Activated T-cell treated with anti-CD3 and anti-CD28 coated beads, Interleukin-2, amount 50 U/mL, for 72 hours (primary cell): ENCODE measurements at places on chromosomes 7 and 10. TPM values are rescaled to one million over a fixed set of nuclear protein-coding genes. Genes with fewer than 3 reads are reported as not detected.

DNA sequence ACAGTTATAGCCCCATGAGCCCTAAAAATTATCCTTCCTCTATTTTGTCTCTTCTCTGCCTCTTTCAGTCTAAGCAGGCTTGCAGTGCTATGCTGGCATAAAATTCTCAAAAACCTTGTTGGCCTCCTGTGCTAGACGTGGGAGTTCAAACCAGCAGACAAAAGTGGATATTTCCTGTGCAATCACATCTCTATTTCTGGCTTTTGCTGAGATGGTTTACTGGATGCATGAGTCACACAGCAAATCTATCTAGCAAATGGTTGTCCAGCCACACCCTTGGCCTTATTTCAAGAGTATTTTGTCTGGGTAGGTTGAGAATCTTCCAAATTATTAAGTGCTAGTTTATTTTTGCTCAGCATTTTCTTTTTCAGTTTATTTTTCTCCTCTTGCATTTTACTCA lies 370.8 kb downstream of the CDC14C start:
- no peak overlapping the region for H3K4me3 ChIP-seq
- no peaks in the 10 kb centered on the region for H3K36me3 ChIP-seq
- H3K4me1 ChIP-seq = no peaks in the 10 kb centered on the region
- no peak for DNase-seq

Gene PAPOLB
- total RNA-seq = not detected

GRCh38 chr7:40965774-40966173 lies 737.1 kb downstream of the INHBA start:
- no peak for DNase-seq
- H3K4me1 ChIP-seq = no peaks in the 10 kb centered on the region
- H3K27ac ChIP-seq = no peak overlapping the region
- no peak overlapping the region for H3K4me3 ChIP-seq

- H3K27me3 ChIP-seq = no peaks in the 10 kb centered on the region
- H3K27ac ChIP-seq = no peak overlapping the region
- H3K4me1 ChIP-seq = peaks cover 13% of the 10 kb centered on the region
- H3K36me3 ChIP-seq = no peaks in the 10 kb centered on the region
- no peak overlapping the region for H3K4me3 ChIP-seq
Observed at GRCh38 chr7:151674161-151674920, 154.6 kb upstream of the RHEB start.

Gene KCNH2
- 0.77 TPM for total RNA-seq

GRCh38 chr7:154304231-154304630 lies 252.0 kb downstream of the DPP6 start:
- H3K4me1 ChIP-seq = no peaks in the 10 kb centered on the region
- H3K36me3 ChIP-seq = no peaks in the 10 kb centered on the region
- no peak overlapping the region for H3K27ac ChIP-seq

Gene CABCOCO1
- not detected for total RNA-seq

GRCh38 chr7:44286618-44287487 lies 38.5 kb downstream of the CAMK2B start:
- no peak overlapping the region for H3K4me3 ChIP-seq
- H3K4me1 ChIP-seq = no peaks in the 10 kb centered on the region
- H3K27me3 ChIP-seq = peaks cover 13% of the 10 kb centered on the region
- no peak overlapping the region for H3K27ac ChIP-seq
- H3K36me3 ChIP-seq = no peaks in the 10 kb centered on the region
